ENCODE measurements at places on chromosomes 1 and 21. TPM values are rescaled to one million over a fixed set of nuclear protein-coding genes. Genes with fewer than 3 reads are reported as not detected.

DNA sequence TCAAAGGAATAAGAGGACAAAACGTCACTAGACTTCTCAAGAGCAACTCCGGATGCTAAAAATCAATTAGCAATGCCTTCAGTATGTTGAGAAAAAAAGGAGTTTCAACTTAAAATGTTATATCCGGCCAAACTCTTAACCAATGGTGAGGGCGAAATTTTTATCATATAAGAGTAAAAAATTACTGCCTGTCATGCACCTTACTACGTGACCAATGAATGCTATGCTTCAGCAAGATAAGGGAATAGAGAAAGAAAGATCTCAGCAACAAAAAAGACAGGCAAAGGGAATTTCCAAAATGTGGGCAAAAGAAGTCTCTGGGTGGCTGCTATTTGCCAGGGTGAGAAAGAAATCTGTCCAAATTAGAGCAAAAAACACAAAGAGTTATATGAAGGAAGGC is 47.4 kb upstream of the LRRC7 start:
- no peak for DNase-seq

- DNase-seq = no peak
Observed at GRCh38 chr1:201153474-201154388, 543 bp downstream of the TMEM9 start.

- DNase-seq = no peak
Observed at GRCh38 chr1:176691251-176692228, 228.6 kb downstream of the PAPPA2 start.

GRCh38 chr1:171247501-171247900 is 793 bp upstream of the FMO1 start:
- DNase-seq = no peak

- DNase-seq = no peak
Observed at GRCh38 chr1:226951286-226952117, 11.4 kb downstream of the COQ8A start.

Gene TMCO1
- total RNA-seq = 31.4 TPM

GRCh38 chr21:38228115-38228514 is 28.7 kb upstream of the KCNJ15 start:
- DNase-seq = no peak

- no peak for DNase-seq
Observed at GRCh38 chr1:53949023-53949990, 3.2 kb downstream of the LRRC42 start.

DNA sequence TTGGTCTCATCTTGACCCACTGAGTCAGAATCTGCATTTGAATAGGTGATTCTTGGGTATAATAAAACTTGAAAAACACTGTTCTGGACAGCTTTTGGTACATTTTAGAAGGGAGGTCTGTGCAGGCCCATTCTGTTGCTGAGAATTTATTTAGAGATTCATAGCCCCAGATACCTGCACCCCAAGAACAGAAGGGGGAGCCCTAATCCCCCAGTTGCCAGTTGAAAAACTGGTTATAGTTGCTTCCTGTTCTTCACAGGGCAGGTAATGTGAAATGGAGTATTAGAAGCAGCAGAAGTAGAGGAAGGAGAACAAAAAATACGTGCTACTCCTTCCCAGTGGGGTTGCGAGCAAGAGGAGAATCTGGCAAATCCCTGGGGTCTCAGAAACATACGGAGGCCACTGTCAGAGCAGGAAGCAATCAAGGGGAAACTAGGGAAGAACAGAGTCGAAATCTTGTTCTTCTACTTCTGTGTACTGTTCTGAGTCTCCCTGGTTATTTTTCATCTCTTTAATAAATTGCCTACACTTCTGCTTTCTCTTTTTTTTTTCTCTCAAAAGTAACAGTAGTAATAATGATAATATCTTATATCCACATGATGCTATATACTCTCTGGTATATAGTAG is 4.6 kb upstream of the CLCA2 start:
- DNase-seq = no peak

- no peak for DNase-seq
Observed at GRCh38 chr1:210252621-210253051, 20.0 kb downstream of the SERTAD4 start.

Gene TSPEAR
- not detected for total RNA-seq

DNA sequence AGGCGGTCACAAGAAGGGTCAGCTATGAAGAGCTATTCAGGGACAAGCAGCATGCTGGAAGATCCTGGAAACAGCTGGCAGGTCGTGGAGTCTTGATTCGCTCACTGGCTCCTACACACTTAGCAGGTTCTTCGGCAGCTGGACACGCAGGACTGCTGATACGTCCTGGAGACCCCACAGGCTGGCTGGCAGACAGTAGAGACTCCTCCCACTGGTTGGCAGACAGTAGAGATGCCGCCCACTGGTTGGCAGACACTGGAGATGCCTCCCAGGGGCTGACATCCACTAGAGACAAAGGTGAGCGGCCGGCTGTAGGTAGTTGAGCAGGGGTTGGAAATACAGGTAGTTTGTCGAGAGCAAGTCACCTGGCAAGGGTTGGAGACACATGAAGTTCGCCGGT is 466 bp downstream of the KRTAP11-1 start:
- DNase-seq = no peak

DNA sequence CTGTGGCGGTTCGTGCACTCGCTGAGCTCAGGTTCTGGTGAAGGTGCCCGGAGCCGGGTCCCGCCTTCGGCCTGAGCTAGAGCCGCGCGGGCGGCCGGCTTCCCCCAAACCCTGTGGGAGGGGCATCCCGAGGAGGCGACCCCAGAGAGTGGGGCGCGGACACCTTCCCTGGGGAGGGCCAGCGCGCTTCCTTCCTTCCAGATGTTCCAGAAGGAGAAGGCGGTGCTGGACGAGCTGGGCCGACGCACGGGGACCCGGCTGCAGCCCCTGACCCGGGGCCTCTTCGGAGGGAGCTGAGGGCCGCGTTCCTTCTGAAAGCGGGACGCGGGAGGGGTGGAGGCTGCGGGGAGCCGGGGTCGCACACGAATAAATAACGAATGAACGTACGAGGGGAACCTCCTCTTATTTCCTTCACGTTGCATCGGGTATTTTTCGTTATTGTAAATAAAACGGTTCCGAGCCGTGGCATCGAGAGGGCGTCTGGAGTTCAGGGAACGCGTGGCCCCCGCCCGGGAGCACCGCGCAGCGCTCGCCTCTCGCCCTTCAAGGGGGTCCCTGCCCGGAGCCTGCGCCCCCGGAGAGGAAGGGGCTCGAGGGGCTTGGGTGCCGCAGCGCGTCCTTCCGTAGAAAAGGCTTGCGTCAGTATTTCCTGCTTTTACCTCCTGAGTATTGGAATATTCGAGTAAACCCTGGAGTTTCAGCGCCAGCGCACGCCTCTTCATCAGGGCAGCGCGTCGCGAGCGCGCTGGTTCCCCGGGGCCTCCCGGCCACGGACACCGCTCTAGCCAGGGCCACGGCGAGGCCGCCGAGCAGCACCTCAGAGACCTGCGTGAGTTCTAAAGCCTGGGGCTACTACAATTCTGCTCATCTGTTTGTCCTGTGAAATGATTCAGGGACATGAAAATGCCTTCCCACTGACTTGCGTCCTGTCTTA is 11.5 kb downstream of the YBEY start:
- no peak for DNase-seq

DNA sequence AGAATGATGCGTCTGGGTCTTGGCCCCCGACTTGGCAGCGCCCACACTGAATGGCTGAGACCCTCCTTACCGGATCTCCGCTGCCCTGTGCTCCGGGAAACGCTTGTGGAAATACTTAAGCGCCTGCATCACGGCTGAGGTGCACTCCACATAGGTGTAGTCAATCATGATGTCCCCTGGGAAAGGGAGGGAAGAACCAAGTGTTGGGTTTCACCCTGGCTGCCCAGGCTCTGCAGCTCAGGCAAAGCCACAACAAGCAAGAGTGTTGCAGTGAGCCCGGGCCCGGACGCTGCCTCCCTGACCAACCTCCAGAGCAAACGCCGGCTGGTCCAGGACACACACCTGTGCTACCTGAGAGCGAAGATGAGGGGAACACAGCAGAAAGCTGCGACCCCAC is 21.5 kb upstream of the SPATC1L start:
- DNase-seq = no peak

DNA sequence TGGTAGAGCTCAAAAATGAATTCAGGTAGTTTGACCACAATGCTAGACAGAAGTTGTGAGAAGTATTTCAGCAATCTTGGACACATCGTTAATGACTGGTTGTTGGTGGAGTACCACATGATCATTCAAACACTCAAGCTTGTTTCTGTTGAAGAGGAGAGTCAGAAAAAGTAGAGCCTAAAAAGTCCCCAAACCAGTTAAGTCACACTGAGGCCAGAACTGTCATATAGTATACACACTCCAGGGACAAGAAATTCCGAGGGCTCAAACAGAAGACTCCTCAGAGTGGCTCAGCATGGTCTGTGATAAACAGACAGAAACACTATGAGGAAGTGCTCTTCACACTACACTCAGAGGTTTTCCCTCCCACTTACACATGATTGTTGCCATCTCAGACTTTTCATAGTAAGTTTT is 5.8 kb downstream of the TRIM33 start:
- no peak for DNase-seq

Gene CDA
- total RNA-seq = 15.9 TPM

Gene SIM2
- total RNA-seq = not detected

GRCh38 chr1:205492201-205492667 is 12.2 kb upstream of the CDK18 start:
- DNase-seq = no peak

GRCh38 chr1:160082926-160083325 is 1.6 kb downstream of the KCNJ9 start:
- no peak for DNase-seq

Gene IVL
- 213 TPM for total RNA-seq

Gene COL9A2
- 3.7 TPM for total RNA-seq

Gene C1orf159
- 48.4 TPM for total RNA-seq

Measured in suprapubic skin (tissue), 4 donors.